Neural progenitor cell (in vitro differentiated cells): ENCODE measurements at places on chromosomes 16 and 17. TPM values are rescaled to one million over a fixed set of nuclear protein-coding genes. Genes with fewer than 3 reads are reported as not detected.
A peak's percentile ranks its signal among the peaks of the same experiment; 100 is the strongest.

GRCh38 chr17:924711-925475, 54.7 kb downstream of the NXN start:
- DNase-seq = no peak

GRCh38 chr16:6021276-6021943, 923.8 kb upstream of the EEF2KMT start:
- no peak for DNase-seq

TAT gene
- total RNA-seq = not detected in 2 replicates

- DNase-seq = no peak
Observed at GRCh38 chr16:69435977-69436820, 11.8 kb downstream of the CYB5B start.

GRCh38 chr16:63244631-63245030, 1208.4 kb upstream of the CDH8 start:
- DNase-seq = no peak

GRCh38 chr17:80982426-80982974, 9.1 kb upstream of the CHMP6 start:
- DNase-seq = no peak

DNA sequence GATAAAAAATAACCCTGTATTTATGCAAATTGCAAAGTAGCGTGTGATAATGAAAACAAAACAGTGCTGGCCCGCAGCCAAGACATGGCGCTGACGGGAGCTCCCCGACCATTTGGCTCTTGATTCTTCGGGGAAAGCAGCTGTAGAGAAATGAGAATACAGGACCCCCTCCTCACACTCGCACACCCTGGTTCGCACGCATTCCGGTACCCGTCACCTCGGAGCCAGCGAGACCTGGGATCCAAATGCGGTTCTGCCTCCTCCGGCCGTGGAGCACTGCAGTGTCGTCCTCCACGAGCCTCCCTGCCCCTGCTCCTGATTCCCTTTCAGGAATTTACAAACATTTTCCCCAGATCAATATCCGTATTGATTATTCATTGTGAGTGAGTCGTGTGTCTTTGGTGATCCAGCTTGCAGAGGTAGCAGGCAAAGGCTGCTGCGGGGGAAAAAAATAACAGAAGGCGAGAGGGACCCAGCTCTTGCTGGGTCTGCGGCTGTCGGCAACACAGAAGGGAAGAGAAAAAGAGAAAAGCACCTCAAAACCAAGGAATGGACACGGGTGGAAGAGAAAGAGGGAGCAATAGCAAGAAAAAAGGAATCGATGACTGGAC, 184.1 kb upstream of the ZFHX3 start:
- no peak for DNase-seq

GRCh38 chr17:19381741-19382444, 3.6 kb downstream of the MAPK7 start:
- no peak for DNase-seq

DNA sequence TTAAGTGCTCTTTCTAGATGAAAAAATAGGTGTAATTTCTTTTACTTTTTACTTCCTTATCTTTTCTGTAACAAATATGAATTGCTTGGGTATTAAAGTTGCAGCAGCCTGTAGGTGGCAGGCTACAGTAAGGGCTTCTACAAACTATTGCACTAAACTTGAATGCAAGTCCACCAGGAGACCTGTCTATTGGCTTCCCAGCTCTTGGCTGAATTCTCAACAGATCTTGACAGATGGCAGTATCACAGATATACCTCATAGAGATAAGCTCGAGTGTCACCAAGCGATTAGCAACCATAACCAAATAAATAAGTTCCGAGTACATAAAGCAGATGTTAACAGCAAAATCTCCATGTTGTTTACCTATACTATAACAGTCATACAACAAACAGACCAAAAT, 5.9 kb downstream of the BBS2 start:
- peak; percentile 19 for DNase-seq

GRCh38 chr17:75894049-75894733, 2.6 kb downstream of the TRIM65 start:
- DNase-seq = peak; percentile 55

- DNase-seq = no peak
Observed at GRCh38 chr16:74461826-74462225, 40.5 kb upstream of the CLEC18B start.

GRCh38 chr17:52824542-52824941, 666.0 kb upstream of the CA10 start:
- no peak for DNase-seq

- DNase-seq = no peak
Observed at GRCh38 chr16:49369651-49370611, 3.7 kb upstream of the C16orf78 start.

CMTM4 gene
- total RNA-seq = 25.9 and 39.5 TPM in 2 replicates

TBC1D3I gene
- total RNA-seq = 0.22 TPM in 1 of 2 replicates, not detected in the other

DNA sequence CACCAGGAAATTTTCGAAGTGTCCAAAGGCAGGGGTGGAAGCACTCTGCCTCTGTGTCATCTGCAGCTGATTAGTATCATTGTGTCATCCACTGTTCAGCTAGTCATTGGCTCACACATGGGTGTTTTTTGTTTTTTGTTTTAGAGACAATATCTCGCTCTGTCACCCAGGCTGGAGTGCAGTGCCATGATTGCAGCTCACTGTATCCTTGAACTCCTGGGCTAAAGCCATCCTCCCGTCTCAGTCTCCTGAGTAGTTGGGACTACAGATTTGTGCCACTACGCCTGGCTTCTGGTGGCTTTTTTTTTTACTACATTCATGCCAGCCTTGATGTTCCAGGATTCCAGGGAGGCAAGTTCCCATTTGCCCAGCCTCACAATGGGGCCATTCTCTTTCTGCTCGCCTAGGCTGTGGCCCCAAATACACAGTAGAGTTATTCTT, 32.5 kb upstream of the MYO18A start:
- DNase-seq = no peak

DNA sequence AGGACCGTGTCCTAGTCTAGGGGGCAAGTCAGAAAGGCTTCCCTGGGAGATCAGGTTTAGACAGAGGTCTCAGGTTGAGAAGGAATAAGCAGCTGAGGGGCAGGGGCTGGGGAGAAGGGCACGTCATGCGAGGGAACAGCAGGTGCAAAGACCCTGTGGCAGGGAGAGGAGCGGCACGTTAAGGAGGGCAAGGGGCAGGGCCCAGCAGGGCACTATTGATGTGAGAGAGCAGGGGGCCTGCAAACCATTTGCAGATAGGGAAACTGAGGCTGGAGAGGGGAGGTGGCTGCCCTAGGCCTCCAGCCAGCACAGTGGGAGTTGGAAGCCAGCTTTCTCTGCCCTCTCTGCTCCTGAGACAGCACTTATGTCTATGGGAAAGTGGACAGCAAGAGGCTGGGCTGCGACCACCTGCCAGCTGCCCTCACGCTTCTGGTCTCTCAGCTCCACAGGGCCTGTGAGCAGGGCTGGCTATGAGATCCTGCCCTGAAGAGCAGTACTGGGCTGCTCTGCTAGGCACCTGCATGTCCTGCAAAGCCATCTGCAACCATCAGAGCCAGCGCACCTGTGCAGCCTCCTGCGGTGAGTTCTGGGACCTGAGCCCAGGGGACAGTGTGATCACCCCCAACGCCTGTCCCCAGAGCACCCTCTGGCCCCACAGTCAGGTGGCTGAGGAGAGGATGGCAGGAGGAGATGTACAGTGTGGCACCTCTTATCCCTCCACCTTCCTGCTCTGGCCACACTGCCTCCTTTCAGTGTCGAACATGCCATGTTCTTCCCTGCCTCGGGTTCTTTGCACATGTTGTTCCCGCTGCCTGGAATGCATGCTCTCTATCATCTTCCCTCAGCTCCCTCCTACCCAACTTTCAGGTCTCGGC, 61.5 kb downstream of the USP22 start:
- no peak for DNase-seq

- DNase-seq = peak; percentile 87
Observed at GRCh38 chr17:73787076-73788059, 143.1 kb upstream of the SDK2 start.

DNA sequence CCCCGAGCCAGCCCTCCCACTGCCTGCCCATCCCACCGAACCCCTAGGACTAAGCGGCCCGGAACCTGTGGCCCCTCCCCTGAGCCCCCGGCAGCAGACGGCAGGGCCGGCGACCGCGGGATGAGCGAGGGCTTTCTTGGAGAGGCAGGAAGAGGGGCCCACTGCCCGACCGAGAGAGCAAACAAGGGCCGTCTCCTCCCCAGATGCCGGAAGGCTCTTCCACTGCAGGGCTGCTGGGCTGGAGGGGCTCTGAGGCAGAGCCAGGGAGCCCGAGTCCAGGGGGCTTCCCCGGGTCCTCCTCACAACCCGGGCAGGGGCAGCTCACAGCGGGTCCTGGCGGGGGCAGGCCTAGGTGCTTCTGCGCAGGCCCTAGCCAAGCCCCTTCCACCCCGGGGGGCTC, 2.9 kb downstream of the PERCC1 start:
- no peak for DNase-seq

- DNase-seq = no peak
Observed at GRCh38 chr17:1181753-1182137, 2.0 kb upstream of the ABR start.

DPEP1 gene
- 0.24 and 0.74 TPM in 2 replicates for total RNA-seq

- no peak for DNase-seq
Observed at GRCh38 chr17:73267648-73268537, 6.2 kb upstream of the CPSF4L start.

DNA sequence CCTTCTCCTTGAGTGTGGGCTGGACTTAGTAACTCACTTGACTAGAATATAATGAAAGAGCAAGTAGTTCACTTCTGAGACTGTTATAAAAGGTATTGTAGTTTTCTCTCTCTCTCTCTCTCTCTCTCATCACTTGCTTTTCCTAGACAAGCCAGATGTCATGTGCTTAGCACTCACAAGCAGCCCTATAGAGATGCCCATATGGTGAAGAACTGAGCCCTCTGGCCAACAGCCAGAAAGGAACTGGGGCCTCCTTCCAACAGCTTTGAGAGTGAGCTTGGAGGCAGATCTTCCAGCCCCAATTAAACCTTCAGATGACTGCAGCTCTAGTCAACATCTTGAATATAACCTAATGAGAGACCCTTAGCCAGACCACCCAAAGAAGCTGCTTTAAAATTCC, 440.5 kb downstream of the GRIN2A start:
- no peak for DNase-seq

NEUROD2 gene
- not detected in 2 replicates for total RNA-seq

CCL23 gene
- not detected in 2 replicates for total RNA-seq

GRCh38 chr17:58577696-58578095, 63.3 kb upstream of the MTMR4 start:
- peak; percentile 86 for DNase-seq

NKD1 gene
- total RNA-seq = 3.3 and 5.3 TPM in 2 replicates

VAMP2 gene
- total RNA-seq = 9.4 and 11.7 TPM in 2 replicates

- peak; percentile 80 for DNase-seq
Observed at GRCh38 chr17:48074322-48075081, 26.3 kb downstream of the NFE2L1 start.

CD300LG gene
- not detected in 2 replicates for total RNA-seq

TMED6 gene
- not detected in 2 replicates for total RNA-seq

DNA sequence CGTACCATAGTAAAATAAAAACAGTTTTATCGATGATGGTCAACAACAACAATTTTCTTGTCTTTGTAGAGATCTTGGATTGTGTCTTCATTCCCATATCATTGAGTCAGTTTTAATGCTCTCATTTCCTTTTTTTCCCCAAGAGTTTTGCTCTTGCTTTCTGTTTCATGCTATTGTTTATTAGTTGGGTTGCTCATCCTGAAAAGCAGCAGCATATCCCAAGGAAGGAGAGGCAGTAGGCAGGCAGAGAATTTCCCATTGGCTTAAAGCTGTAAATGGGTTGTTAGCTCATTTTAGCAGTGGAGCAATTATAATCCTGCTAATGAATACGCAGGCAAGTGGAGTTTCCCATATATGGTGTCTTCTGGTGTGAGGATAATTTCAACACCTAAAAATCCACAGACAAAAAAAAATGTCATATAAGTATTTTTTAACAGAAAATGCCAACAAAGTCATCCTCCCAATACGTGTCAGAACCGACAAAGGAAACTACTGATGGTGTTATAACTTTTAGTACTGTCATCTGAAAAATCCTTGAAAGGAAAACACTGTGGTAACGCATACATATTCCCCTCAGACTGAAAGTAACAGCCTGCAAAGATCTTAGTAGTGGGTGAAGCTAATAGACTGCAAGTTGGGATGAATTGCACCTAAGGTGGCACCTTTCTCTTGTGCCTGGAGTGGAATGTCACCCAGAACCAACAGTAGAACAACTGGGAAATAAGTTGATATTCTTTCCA, 218.3 kb downstream of the FTO start:
- no peak for DNase-seq

GRCh38 chr16:67206838-67207248, 7.9 kb downstream of the ELMO3 start:
- DNase-seq = peak; percentile 33

MARVELD3 gene
- 2.0 and 2.2 TPM in 2 replicates for total RNA-seq

DNA sequence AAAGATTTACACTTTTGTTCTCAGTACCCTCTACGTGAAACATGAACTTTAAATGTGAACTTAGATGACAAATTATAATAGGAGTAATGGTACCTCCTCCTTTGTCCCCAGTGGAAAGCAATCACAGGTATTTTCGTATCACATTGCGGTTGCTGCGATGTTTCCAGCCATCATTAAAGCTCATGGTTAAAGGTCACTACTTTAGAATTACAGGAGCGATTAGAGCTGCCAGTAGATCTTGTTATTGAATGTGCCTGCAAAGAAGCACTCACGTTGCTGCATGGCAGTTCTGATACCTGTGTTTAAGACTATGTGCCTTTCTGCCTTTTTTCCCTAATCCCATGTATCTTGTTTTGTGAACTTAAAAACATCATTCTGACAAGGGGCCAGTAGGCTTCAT, 301.0 kb downstream of the CPPED1 start:
- DNase-seq = no peak

DNA sequence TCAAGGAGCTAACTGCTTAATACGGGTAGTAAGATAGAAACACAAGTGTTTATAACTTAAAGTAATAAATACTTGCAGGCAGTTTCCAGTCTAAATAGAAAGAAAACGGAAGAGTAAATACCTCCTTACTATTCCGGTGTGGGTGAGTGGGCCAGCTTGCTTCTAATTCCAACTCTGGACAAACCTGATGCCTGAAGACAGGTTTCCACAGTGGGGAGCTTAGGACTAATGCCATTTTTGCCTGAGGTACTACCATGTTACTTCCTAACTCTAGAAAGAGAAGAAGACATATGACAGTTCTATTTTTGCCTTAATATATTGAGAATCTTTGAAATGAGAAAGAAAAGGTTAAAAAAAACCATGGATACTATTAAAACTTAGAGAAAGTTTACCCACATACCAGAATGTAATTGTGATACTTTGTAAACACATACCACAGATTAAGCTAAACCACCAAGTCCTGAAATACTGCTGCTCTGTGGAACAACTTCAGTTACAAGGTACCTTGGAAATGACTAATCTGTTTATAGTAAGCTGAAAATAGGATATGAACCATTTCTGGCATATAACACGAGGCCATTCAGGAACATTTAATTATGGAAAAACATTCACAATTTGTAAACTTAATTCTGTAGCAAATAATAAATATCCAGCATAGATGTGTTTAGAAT, 70.2 kb downstream of the ZZEF1 start:
- DNase-seq = no peak

DNA sequence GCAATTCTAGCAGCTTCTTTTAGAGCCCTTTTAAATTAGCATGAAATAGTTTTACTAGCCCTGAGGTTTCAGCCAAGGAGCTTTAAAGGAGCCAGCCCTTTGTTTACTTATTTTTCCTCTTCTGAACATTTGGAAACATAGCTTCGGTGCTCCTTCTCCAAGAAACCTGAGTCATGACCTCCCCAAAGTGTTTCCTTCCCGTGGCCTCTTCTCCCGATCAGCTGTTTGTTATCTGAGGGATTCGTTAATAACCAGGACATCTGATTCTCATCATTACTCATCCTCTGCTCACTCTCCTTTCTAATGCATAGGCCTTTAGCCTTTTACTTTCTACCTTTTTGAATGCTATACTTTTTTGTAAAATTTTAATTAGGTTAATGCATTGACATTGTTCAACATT, 204.5 kb downstream of the WWOX start:
- DNase-seq = no peak

GRCh38 chr16:46907061-46907774, 23.1 kb downstream of the GPT2 start:
- no peak for DNase-seq
